ENCODE measurements at places on chromosomes 4 and X. TPM values are rescaled to one million over a fixed set of nuclear protein-coding genes. Genes with fewer than 3 reads are reported as not detected.

DNA sequence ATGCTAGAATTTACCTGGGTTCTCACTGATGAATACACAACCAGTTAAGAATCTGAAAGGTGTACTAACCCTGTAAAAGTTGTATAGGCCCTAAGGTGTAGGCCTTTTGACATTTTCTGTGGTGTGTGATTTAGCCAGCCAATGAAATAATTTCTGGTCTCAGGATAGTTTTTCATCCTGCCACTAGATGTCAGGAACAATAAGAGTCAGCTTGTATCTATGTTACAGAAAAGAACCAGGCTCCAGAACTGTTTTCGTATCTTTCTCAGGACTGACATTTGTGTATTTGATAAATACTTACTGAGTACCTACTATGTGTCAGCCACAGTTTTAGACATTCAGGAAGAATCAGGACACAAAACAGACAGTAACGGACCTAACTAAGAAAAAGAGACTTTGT is 673.6 kb upstream of the TENM3 start:
- H3K4me1 ChIP-seq, result no peaks in the 10 kb centered on the region
- no peaks in the 10 kb centered on the region for H3K36me3 ChIP-seq
- no peak for DNase-seq
- no peak overlapping the region for H3K27ac ChIP-seq
- no peak overlapping the region for H3K4me3 ChIP-seq

GRCh38 chr4:132502096-132502552 is 647.0 kb upstream of the PCDH10 start:
- no peaks in the 10 kb centered on the region for H3K27me3 ChIP-seq
- H3K4me3 ChIP-seq, result no peak overlapping the region
- H3K36me3 ChIP-seq, result no peaks in the 10 kb centered on the region
- no peaks in the 10 kb centered on the region for H3K4me1 ChIP-seq
- no peak for DNase-seq

GRCh38 chr4:144663834-144664475 is 18.0 kb downstream of the HHIP start:
- no peak overlapping the region for H3K27ac ChIP-seq
- H3K4me1 ChIP-seq, result no peaks in the 10 kb centered on the region
- H3K4me3 ChIP-seq, result no peak overlapping the region
- no peak for DNase-seq

DNA sequence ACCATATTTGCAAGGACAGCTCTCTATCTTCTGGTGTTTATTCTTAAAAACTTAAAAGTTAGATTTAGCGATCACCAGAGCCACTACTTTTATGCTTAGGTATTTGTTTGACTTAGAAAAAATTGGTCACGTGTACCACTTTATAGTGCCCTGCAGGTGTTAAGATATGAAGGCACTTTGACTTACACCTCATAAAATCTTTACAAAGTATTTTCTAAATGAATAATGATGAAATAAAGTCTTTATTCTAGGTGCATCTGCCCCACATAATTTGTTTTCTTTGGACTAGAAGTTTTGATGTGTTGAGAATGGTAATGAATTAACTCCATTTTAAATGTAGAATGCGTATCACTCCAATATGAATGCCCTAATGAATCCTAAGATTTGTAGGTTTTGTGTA is 2.9 kb downstream of the FMR1 start:
- no peaks in the 10 kb centered on the region for H3K4me1 ChIP-seq
- H3K36me3 ChIP-seq, result no peaks in the 10 kb centered on the region
- H3K4me3 ChIP-seq, result no peak overlapping the region
- H3K27me3 ChIP-seq, result no peaks in the 10 kb centered on the region
- no peak overlapping the region for H3K27ac ChIP-seq

- H3K4me1 ChIP-seq, result peaks cover 47% of the 10 kb centered on the region
These were observed 394.2 kb downstream of the ARHGAP24 start for GRCh38 chr4:85869181-85869580.

DNA sequence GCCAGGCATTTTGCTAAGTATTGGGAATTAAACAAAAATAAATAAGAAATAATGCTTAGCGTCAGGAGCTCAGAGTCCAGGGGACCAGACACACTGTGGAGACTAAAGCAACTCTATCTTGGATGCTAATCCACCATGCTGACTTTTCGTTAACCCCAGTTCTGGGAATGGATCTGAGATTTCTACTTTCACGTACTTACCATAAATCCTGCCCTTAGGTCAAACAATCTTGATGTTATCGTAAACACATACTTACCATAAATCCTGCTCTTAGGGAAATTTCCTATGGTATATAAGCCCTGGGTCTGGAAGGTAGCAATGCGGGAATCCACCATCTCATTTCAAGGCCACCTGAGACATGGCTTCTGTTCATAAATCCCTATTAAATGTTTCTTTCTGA is 204.5 kb upstream of the IGFBP7 start:
- no peaks in the 10 kb centered on the region for H3K4me1 ChIP-seq
- H3K4me3 ChIP-seq, result no peak overlapping the region
- H3K27ac ChIP-seq, result no peak overlapping the region
- no peaks in the 10 kb centered on the region for H3K27me3 ChIP-seq
- no peak for DNase-seq

DNA sequence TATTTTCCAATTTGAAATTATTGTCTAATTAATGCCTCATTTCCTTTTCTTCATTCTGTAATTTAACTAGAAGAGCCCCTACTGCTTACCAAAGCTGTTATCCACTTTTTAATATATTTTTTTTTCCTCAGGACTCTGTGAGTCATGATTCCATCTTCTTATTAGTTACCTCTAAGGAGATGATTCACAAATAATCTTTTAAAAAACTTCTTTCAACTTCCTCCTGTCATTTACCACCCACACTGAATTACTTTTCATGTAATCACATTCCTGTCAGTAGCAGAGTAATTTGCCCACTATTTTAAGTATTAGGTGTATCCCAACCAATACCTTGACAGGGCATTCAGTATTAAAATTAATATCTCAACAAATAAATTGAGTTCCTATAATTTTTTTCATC is 470.9 kb upstream of the ADGRL3 start:
- H3K4me1 ChIP-seq, result no peaks in the 10 kb centered on the region
- no peaks in the 10 kb centered on the region for H3K36me3 ChIP-seq
- no peaks in the 10 kb centered on the region for H3K27me3 ChIP-seq
- H3K27ac ChIP-seq, result no peak overlapping the region
- no peak overlapping the region for H3K4me3 ChIP-seq

Gene SLIT2
- total RNA-seq, result 5.6 TPM

- no peak for DNase-seq
- H3K36me3 ChIP-seq, result no peaks in the 10 kb centered on the region
- H3K4me3 ChIP-seq, result no peak overlapping the region
- H3K27ac ChIP-seq, result no peak overlapping the region
- no peaks in the 10 kb centered on the region for H3K4me1 ChIP-seq
- H3K27me3 ChIP-seq, result no peaks in the 10 kb centered on the region
These were observed 8.3 kb downstream of the CSN2 start for GRCh38 chr4:69957209-69957608.

- H3K4me1 ChIP-seq, result no peaks in the 10 kb centered on the region
- H3K36me3 ChIP-seq, result no peaks in the 10 kb centered on the region
- H3K27ac ChIP-seq, result no peak overlapping the region
- no peaks in the 10 kb centered on the region for H3K27me3 ChIP-seq
- DNase-seq, result peak; percentile 15
- no peak overlapping the region for H3K4me3 ChIP-seq
These were observed 32.0 kb downstream of the LIMCH1 start for GRCh38 chr4:41569961-41570360.

DNA sequence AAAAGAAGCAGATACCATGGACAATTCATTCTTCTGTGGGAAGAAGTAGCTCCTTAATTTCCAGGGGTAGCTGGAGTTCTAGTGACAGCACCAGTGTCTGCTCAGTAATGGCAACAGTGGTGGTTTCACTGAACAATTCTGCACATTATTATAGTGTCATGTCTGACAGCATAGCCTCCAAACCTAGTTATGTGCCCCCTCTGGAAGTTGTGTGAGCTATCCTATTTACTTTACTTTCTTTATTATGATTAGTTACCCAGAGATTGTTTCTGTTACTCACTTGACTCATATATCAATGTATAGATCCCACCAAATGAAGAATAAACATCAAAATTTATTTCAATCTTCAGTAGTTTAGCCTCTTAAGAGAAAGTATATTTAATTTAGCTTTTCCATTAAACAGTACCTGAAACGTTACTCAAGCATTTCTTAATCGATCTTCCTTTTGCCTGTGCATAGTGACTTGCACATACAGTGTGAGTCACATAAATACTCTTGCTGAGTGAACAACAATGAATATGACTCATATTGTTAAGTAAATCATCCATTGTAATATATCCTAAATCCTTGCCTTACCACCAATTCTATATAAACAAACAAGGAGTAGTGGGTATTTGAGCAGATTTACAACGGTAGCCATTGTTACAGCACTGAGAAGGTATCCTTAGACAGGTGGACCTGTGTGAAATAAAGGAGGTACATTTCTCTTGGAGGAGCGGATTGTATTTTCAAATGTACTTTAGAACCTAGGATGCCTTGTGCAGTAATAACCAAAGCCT is 534.7 kb downstream of the ANKRD50 start:
- DNase-seq, result no peak
- no peak overlapping the region for H3K4me3 ChIP-seq
- no peak overlapping the region for H3K27ac ChIP-seq
- H3K27me3 ChIP-seq, result no peaks in the 10 kb centered on the region
- no peaks in the 10 kb centered on the region for H3K36me3 ChIP-seq

Gene ARHGAP36
- total RNA-seq, result not detected

Gene IL15
- total RNA-seq, result 2.1 TPM

Data from body of pancreas (tissue), 4 donors.